Sigmoid colon (tissue), 7 donors: ENCODE measurements at places on chromosomes 13 and 19. TPM values are rescaled to one million over a fixed set of nuclear protein-coding genes. Genes with fewer than 3 reads are reported as not detected.
A peak's percentile ranks its signal among the peaks of the same experiment; 100 is the strongest.

GRCh38 chr13:49319551-49319950, 71.8 kb downstream of the CDADC1 start:
- no peak for DNase-seq
- peak overlapping the region; percentile 36 for H3K27ac ChIP-seq
- peaks cover 12% of the 10 kb centered on the region for H3K36me3 ChIP-seq
- H3K27me3 ChIP-seq = no peaks in the 10 kb centered on the region
- H3K4me1 ChIP-seq = no peaks in the 10 kb centered on the region
- no peak overlapping the region for H3K4me3 ChIP-seq

DNA sequence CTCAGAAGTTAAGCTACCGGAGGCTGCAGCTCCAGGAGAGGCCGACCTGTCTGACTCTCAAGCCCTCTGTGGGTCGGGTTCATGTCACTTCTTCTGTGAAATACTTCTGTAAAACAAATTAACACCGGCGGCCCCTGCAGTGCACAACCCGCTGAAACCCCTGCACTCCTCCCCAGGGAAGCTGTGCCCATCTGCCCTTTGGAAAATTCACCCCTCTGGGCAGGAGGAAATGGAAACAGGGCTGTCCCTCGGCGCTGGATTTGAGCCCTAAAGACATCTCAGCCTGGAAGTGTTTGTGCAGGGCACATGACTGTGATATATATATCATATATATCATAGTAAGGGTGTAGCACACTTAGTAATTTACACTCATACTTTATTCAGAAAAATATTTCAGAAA, 415.3 kb downstream of the IRS2 start:
- DNase-seq = no peak
- H3K4me3 ChIP-seq = no peak overlapping the region
- no peaks in the 10 kb centered on the region for H3K4me1 ChIP-seq
- H3K36me3 ChIP-seq = no peaks in the 10 kb centered on the region

DNA sequence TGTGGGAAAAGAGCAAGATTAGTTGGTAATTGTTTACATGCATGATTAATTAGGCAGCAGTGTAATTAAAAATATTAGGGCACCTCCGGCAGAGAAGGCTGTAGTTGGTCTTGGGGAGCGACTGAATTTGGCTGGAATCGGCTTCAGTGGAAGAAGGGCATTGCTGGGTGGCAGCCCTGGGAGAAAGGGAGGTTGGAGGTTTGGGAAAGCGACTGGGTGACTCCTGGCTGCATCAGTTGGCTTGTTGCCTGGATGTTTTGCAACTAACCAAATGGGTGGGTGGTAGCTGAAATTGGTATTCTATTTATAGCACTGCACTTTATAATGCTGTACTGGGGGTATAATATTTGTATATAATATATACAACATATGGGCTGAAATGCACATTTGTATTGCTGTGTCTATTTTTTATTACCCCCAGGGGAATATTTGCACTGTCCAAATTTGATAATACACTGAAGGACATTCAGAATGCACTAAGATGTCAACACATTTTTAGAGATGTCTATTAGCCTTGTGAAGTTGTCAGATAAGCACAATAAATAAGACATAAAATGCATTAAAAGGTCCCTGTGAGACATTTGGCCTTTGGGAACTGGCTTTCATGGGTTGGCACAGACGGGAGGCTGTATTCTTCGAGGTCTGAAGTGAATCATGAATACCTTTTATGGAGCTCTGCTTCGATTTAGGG, 1.7 kb downstream of the B3GLCT start:
- H3K4me1 ChIP-seq = peaks cover 16% of the 10 kb centered on the region
- H3K27ac ChIP-seq = peak overlapping the region; percentile 91
- DNase-seq = no peak
- H3K4me3 ChIP-seq = peak overlapping the region; percentile 77

DNA sequence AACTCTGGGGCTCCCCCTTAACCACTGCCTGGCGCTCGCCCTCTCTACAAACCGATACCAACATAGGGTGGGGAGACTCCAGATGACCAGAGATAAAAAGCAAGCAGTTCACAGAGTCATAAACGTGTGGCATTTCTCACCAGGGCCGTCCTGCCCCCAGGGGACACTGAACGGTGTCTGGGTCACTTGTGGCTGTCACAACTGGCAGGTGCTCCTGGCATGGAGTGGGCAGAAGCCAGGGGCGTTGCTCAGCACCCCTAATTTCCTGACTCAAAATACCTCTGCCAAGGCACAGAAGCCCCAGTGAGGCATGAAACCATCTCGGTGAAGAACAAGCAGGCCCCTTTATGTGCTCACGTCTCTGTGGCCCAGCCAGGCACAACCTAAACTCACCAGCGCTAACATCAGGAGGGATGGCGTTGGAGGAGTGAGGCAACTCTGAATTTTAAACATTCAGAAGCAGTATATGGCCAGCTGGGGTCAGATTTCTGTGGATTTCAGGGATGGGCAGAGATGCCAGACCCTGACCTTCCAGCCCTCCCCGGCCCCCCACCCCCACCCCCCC, 1.8 kb downstream of the PIP5K1C start:
- peak overlapping the region; percentile 97 for H3K27ac ChIP-seq
- H3K27me3 ChIP-seq = no peaks in the 10 kb centered on the region
- DNase-seq = no peak
- H3K36me3 ChIP-seq = no peaks in the 10 kb centered on the region

Gene FCER2
- 0.55 TPM for total RNA-seq

Gene SYNGR4
- not detected for total RNA-seq
